GM03348 (cell line): ENCODE measurements at places on chromosomes 1 and 21.

DNA sequence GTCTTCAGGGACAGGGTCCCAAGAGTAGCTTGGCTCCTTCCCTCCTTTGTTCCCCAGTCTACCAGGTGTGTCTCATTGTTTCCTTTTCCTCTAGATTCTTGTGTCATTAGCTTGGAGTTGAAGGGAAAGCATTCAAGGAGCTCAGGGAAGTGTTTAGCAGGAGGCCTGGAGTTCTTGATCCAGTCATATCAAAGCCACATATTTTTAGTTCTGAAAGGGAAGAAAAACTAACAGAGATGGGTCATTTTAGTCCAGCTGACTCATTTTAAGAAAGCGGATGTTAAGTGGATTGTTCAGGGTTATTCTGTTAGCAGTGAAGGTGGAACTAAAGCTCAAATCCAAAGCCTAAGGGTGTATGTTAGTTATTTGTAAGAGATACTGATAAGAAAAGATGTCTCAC is 721 bp downstream of the C1orf54 start:
- DNase-seq: no peak

- no peak for DNase-seq
Measured at GRCh38 chr1:109728870-109729269, 12.0 kb downstream of the GSTM3 start.

DNA sequence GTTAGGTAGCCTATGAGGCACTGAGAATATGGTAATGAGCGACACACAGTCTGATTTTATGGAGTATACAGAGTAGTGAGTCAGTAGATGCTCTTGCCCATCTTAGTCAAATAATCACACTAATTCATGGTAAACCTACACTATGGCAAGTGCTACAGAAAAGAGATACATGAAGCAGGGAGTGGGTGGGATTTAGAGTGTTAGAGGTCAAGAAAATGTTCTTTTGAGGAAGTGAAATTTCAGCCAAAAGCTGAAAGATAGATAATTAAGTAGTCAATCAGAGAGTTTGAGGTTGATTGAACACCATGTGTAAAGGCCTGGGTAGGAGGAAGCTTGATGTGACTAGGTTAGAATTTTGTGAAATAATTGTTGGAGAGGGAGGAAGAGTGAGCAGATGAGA is 14.7 kb downstream of the MDM4 start:
- DNase-seq: no peak

GRCh38 chr1:180862305-180862704 is 50.4 kb upstream of the KIAA1614 start:
- DNase-seq: no peak

- DNase-seq: peak; percentile 42
Measured at GRCh38 chr1:227764019-227764391, 28.8 kb downstream of the SNAP47 start.

DNA sequence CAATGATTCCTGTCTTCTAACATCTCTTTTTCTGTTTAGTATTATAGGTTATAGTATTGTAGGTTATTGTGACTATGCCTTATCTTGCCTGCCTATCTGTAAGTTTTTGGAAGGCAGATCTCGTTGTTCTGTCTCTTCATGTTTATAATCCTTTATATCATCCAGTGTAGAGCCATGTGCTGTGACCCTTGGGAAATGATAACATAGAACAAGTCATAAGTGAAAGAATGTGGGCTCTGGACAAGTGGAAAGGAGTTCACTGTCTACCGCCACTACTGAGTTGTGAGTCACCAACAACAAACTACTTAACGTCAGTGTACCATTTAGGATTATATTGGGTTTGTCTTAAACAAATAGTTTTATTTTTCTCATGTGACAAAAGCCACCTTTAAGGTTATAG is 139.3 kb downstream of the LYPLAL1 start:
- DNase-seq: peak; percentile 40

- DNase-seq: peak; percentile 37
Measured at GRCh38 chr1:33866281-33866680, 2.4 kb downstream of the HMGB4 start.

DNA sequence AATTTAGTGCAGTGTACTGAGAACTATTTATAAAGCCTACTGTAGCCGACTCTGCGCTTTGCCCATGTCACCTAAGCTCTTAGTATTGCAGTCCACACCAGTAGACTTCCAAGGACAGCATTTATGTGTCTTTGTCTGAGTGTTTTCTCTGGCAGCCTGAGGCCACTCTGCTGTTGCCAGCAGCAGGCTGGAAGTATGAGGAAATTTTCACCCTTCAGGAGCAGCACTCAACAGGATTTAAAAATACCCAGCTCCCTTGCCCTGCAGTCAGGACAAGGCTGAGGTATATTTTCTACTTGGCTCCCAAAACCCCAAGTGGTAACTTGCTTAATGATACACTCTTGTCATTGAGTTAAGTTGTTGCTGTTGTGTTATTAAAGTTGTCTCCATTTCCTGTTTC is 230.1 kb downstream of the SRGAP2C start:
- peak; percentile 2 for DNase-seq

- DNase-seq: no peak
Measured at GRCh38 chr21:14088391-14088790, 122.4 kb downstream of the LIPI start.
